ENCODE measurements at places on chromosomes 5 and 9. TPM values are rescaled to one million over a fixed set of nuclear protein-coding genes. Genes with fewer than 3 reads are reported as not detected.

The OR1Q1 gene
- total RNA-seq = not detected

The OR1J2 gene
- not detected for total RNA-seq

The PCDHGB4 gene
- total RNA-seq = 13.6 TPM

The PHYHD1 gene
- total RNA-seq = 4.6 TPM

The WNT8A gene
- not detected for total RNA-seq

The SLC6A19 gene
- not detected for total RNA-seq

The GOLM1 gene
- total RNA-seq = 121 TPM

The CHD1 gene
- total RNA-seq = 38.6 TPM

The QRFP gene
- total RNA-seq = not detected

The FGD3 gene
- 0.09 TPM for total RNA-seq

The NXNL2 gene
- total RNA-seq = 1.6 TPM

The AGXT2 gene
- total RNA-seq = not detected

The EPB41L4B gene
- total RNA-seq = 2.0 TPM

The SOHLH1 gene
- total RNA-seq = not detected

The DPP7 gene
- 53.8 TPM for total RNA-seq

The HACD4 gene
- total RNA-seq = 2.1 TPM

The INSL6 gene
- not detected for total RNA-seq

Measured in astrocyte (in vitro differentiated cells and primary cell).